ENCODE measurements at places on chromosomes 16 and 17.

GRCh38 chr16:1602285-1602684 is 9.6 kb downstream of the IFT140 start:
- no peak for DNase-seq

GRCh38 chr17:36475346-36475970 is 11.0 kb upstream of the ZNHIT3 start:
- no peak for DNase-seq

DNA sequence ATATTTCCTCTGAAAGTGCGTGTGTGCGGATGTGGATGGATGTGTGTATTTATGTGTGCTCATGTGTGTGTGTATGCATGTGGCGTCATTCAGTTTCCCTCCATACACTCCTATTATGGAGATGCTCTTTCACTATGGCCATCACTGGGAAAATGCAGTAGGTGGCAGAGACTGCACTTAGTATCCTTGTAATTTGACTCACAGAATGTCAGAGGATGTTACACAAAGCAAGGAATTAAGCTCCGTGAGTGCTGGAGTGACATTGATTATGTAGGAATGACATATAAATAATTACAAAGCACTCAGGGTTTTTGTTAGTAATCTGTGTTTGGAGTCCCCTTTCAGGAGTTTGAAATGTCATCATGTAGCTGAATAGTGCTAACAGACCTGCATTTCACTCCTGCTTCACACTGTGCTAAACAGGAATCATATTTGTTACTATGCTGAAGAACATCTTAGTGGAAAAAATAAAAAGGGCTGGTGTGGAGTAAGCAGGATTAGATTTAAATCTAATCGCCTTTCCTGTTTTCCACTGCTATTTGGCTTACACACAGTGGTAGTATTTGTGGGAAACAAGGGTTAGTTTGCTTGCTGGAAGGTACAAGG is 59.6 kb downstream of the HS3ST4 start:
- peak; percentile 22 for DNase-seq

DNA sequence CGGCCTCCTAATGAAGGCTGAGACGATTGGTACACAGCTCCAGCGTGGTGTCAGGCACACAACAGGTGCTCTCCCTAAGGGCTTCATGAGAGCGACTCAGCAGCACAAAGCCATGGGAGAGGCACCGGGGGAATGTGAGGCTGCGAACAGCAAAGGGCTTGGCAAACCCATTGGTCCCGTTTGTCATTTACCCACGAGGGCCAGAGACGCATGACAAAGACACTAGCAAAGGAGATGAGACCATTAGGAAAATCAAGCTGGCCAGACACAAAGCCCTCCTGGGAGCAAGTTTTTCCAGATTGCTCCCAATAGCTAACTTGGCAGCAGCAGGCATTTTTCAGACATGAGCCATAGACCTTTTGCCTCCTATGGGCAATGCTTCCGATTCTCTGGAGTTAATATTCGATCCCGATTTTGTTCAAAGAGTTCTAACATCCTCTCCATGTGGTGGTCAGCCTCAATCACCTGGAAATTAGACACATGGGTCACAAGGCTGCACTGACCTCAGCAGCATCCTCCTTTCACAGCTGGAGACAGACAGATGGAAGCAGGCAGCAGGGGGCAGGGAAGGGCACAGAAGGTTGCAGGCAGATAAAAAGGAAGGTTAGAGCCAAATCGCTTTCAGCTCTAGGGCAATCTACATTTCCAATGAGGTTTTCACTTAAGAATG is 38.2 kb downstream of the TK2 start:
- DNase-seq = peak; percentile 37

DNA sequence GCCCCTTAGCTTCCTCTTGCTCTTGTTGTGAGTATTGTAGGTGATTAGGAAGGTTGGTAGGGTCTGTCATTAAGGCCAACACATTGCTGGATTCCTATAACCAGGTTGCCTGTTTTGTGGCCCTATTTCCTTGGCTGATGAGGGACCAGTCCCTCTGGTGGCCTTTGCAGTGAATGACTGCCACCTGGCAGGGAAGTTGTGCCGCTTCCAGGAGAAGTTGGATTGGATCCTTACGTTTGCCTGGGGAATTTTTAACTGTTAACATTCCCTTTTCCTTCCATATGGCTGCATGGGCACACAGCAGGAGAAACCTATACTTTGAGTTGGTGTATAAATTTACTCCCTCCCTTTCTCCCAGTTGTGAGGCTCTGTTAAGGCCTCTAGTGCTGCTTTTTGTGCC is 32.4 kb downstream of the LCMT1 start:
- peak; percentile 14 for DNase-seq

GRCh38 chr16:86902656-86903001 is 324.3 kb downstream of the FOXL1 start:
- no peak for DNase-seq

DNA sequence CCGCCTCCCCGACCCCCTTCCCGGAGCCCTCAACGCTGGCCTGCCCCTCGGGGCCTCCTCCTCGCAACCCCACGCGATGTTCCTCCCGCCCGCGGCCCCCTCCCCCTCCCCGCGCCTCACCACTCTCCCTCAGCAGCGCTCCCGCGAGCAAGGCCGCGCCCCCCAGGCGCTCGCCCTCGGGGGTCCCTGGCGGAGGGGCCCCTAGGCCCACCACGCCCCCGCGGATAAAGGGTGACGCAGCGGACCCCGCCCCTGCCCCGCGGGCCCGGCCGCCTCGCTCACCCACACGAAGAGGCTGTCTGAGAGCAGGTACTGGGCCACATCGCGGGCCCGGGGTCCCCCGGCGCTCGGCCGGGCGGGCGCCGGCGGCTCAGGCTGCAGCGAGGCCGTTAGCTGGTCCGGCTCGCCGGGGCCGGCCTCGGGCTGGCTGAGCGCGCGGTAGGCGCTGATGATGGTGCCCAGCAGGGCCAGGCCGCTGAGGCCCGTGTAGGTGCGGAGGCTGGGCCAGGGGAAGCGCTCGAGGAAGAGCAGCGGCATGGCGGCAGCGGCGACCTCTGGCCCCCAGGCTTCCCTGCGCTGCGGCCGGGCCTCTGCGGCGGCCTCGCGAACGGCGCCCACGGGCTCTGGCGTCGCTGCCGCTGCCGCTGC is 430 bp downstream of the AMFR start:
- DNase-seq = peak; percentile 36
